ENCODE measurements at places on chromosomes 3 and 15. TPM values are rescaled to one million over a fixed set of nuclear protein-coding genes. Genes with fewer than 3 reads are reported as not detected.

Gene EXD1
- total RNA-seq = 0.32 TPM

Gene TUBGCP4
- 40.1 TPM for total RNA-seq

Gene KBTBD8
- total RNA-seq = 7.7 TPM

Gene MEF2A
- 16.4 TPM for total RNA-seq

Gene GLCE
- 4.4 TPM for total RNA-seq

Gene CLDN11
- total RNA-seq = not detected

Gene GCNT3
- not detected for total RNA-seq

Gene TNNC1
- 8.4 TPM for total RNA-seq

Gene DENND4A
- 49.7 TPM for total RNA-seq

Gene CADPS
- not detected for total RNA-seq

Gene RBMS3
- not detected for total RNA-seq

Gene LIPH
- not detected for total RNA-seq

Gene SPTBN5
- 0.55 TPM for total RNA-seq

Gene SLC35G2
- total RNA-seq = 1.9 TPM

Gene BDH1
- total RNA-seq = 57.3 TPM

Gene CD96
- total RNA-seq = 97.9 TPM

Gene LRRC49
- total RNA-seq = not detected

Gene PPP1R14D
- total RNA-seq = not detected

Gene IQCH
- total RNA-seq = 2.3 TPM

Gene MB21D2
- 3.7 TPM for total RNA-seq

Gene TMEM108
- not detected for total RNA-seq

Gene LRRC3B
- total RNA-seq = not detected

Gene CCDC33
- not detected for total RNA-seq

Gene MLF1
- 1.2 TPM for total RNA-seq

Gene CCDC39
- not detected for total RNA-seq

Gene BOC
- not detected for total RNA-seq

Gene GJD2
- total RNA-seq = not detected

Gene SYNPR
- not detected for total RNA-seq

Gene TRIM42
- not detected for total RNA-seq

Gene TF
- 0.47 TPM for total RNA-seq

Gene NDN
- 0.27 TPM for total RNA-seq

Gene IGSF11
- not detected for total RNA-seq

Gene CYP11A1
- total RNA-seq = 0.59 TPM

Gene SCN5A
- total RNA-seq = 0.18 TPM

Gene TGM5
- 0.45 TPM for total RNA-seq

Gene P2RY1
- total RNA-seq = 1.9 TPM

Gene CCR9
- total RNA-seq = not detected

Gene GOLGA8S
- 0.23 TPM for total RNA-seq

Gene COL6A6
- not detected for total RNA-seq

Gene CAMKV
- 0.48 TPM for total RNA-seq

Gene CLDN16
- total RNA-seq = not detected

Gene SLC28A1
- 0.30 TPM for total RNA-seq

Gene PSMD6
- total RNA-seq = 166 TPM

Gene MST1R
- 2.8 TPM for total RNA-seq

Gene FHIT
- 37.0 TPM for total RNA-seq

Gene C15orf62
- total RNA-seq = 2.0 TPM

Gene ZKSCAN7
- total RNA-seq = 2.4 TPM

Gene PTPN23
- total RNA-seq = 29.4 TPM
